ENCODE measurements at places on chromosomes 2 and 18.

- no peak for DNase-seq
These were observed 46.9 kb upstream of the CYP20A1 start for GRCh38 chr2:203191961-203192360.

- no peak for DNase-seq
These were observed 19.4 kb downstream of the TMEM18 start for GRCh38 chr2:657766-658165.

GRCh38 chr2:23953625-23954024 lies 13.4 kb downstream of the UBXN2A start:
- no peak for DNase-seq

- no peak for DNase-seq
These were observed 148.7 kb downstream of the NDUFA10 start for GRCh38 chr2:239876271-239876947.

Data from A172 (cell line).